ENCODE measurements at places on chromosomes 6 and 20.
A peak's percentile ranks its signal among the peaks of the same experiment; 100 is the strongest.

DNA sequence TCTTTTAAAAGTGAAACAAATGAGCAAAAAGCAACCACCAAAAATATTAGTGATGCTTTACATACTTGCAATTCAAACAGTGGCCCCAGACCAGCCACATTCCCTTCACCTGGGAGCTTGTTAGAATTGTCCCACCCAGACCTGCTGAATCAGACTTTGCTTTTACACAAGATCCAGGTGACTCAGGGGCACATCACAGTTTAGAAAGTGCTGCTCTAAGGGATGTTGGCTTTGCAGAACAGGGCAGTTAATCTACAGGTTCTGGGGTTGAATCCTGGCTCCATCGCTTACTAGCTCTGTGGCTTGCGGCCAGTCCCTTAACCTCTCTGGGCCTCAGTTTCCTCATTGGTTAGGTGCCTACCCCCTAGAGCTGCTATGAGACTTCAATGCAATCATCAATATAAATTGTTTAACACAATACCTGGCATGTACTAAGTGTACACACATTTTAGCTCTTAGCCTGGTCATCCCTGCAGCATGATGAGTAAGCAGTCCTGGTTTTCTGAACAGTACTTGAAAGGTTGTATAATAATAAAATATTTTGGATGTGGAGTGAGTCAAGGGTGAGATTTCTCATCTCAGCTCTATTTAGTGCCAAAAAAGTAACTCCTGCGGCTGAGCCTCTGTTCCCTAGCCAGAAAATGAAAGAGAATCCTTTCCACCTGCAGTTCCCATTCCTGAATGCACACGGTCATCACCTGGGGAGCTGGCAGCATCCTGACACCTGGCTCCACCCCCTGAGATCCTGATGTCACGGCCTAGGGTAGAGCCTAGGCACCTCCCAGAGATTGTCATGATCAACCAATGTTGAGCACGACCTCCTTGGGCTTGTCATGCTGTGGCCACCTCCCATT, 162.7 kb downstream of the ANKRD60 start:
- peak; percentile 17 for DNase-seq

DNA sequence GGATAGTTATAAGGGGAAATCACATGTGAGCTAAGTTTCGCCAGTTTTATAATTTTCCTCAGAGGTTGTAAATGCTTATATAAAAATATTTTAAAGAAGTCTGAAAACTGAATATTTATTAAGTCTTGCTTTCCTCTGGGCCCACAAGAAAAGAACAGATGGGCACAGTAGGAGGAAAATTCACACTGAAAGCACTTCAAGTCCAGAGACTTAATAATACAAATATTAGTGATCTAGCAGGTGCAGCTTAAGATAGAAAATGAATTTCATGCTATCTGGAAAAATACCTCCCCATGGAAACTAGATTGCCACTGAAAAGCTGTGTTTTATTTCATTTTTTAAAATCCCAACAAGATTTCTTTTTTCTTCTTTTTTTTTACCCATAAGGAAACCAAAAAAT, 47.2 kb downstream of the ORC3 start:
- no peak for DNase-seq

DNA sequence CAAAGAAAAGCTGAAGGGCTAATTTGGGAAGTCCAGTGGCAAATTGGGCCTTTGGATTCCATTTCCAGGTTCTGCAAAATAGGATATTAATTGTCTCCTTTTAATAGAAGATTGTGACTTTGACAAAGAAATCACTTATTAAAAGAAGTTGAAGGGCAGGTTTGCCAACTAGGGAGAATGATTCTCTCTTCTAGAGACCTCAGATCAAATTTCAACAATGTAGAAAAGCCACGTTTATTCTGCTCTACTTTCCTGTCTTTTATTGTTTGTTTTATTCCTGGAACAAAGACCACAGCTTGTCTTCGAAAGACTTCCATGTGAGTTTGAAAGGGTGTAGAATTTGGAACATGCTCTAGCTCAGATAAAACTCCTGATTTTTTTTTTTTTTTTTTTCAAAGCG, 65.5 kb upstream of the PRL start:
- DNase-seq, result peak; percentile 40

DNA sequence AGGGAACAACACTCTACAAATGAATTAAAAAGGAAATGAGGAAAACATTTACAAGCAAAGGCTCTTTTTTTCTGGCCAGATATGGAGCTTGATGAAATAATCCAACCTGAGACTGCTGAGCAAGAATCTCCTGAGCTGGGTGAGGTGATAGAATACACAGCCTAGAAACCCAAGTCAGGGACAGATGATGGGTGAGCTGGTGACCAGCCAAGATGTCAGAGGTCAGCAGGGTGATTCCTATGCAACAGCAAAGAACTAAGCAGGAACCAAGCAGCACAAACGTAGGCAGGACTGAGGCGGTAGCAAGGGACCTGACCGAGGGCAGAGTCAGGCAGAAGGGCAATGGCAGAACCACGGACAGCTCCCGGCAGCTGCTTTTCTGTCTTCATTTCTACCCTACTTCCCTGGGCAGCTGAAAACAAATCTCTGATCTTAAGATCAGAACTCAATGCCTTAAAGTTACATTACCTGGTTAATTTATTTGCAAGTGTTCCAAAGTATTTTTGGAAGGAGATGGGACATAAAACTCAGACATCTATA, 75.1 kb downstream of the CDC40 start:
- DNase-seq, result no peak

- no peak for DNase-seq
Observed at GRCh38 chr20:58978351-58979190, 2.5 kb upstream of the NELFCD start.

- DNase-seq, result no peak
Observed at GRCh38 chr20:50519036-50519762, 9.0 kb downstream of the PTPN1 start.

DNA sequence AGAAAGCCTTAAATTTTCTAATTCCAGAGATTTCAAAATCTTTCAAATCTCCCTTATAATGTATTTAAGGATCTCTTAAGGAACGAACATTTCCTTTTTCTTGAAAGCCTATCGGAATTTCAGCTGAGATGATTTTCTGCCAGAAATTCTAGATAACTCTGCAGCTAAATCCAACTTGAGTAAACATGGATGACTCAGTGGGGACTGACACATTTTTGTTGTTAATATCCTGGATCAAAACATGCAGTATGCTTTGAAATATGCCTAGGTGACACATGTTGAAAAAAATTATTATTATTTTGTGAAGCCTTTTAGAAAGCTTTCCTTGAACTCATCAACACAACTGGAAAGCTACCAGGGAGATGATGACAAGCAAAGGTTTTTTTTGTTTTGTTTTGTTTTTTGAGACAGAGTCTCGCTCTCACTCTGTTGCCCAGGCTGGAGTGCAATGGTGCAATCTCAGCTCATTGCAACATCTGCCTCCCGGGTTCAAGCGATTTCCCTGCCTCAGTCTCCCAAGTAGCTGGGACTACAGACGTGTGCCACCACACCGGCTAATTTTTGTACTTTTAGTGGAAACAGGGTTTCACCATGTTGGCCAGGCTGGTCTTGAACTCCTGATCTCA, 140.1 kb upstream of the SNX9 start:
- no peak for DNase-seq

GRCh38 chr6:163570579-163571231, 156.2 kb downstream of the QKI start:
- DNase-seq, result no peak

DNA sequence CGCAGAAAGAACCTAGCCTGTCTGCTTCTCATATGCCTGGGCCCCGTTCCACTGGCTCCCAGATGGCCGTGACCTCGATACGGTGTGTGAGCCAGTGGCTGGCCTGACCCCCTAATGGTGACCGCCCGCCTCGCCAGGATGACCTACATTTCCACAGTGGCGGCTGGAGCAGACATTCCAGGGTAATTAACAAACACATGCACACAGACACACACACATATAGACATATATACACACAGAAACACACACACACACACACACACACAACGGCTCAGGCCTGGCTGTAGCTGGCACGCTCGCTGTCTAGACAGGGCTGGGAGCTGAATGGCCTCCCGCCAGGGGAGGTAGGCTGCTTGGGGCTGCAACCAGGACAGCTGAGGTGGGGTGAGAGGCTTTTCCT, 227.1 kb downstream of the ANKRD60 start:
- no peak for DNase-seq

DNA sequence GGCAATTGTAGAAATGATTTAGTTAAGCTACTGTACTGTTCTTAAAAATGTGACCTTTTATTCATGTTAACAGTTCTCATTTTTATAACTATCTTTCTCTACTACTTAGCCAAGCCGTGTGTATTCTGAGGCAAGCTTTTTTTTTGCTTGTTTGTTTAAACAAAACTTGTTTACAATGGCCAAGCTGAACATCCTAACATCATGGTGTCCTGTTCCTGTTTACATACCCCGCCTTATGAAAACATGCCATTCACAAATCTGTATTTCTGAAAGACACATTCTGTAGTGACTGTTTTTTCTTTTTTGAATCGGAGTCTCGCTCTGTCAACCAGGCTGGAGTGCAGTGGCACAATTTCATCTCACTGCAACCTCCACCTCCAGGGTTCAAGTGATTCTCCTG, 140.9 kb downstream of the NCOA3 start:
- DNase-seq, result no peak

- DNase-seq, result no peak
Observed at GRCh38 chr20:37231947-37232630, 29.5 kb downstream of the GHRH start.

DNA sequence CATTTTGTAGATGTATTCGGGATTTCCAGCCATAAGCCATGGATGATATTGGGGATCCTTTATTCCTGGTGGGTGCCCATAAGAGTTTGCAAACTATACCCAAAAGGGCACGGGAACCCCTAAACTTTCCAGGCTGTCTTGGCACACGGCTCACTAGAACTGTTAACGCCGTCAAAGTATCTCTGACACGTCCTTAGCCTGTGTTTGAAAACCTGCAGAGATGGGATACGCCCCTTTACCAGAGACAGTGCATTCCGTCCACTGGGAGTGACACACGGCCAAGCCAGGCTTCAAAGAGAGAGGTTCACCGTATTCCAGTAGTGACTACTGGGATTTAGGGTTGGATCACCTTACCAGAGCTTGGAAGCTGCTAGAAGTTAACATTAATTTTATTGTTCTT, 95.0 kb downstream of the THBS2 start:
- DNase-seq, result no peak

GRCh38 chr6:107695061-107695720, 128.9 kb downstream of the SCML4 start:
- DNase-seq, result no peak

DNA sequence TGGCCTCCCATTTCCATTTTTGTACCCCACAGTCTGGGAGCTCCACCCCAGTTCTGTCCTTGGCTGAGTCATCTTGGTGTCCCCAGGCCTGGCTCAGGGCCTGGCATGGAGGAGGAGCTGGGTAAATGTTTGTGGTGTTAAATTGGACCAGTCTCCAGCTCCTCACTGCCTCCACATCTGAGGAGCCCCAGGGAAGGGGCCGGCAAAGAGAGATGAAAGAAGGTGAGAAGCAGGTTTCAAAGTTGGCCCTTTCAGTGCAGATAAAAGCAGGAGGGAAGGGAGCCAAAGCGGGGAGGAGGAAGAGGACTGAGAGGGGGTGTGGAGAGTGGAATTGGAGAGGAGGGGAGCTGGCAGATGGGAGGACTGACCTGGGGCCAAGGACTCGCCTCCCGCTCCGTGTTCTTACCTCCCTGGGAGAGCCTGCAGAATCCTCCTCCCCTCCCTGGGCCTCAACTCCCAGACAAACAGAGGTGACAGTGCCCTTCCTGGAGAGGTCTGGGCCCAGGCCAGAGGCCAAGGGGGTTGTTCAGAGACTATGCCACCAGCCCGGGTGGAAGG, 89.0 kb downstream of the CD40 start:
- no peak for DNase-seq

DNA sequence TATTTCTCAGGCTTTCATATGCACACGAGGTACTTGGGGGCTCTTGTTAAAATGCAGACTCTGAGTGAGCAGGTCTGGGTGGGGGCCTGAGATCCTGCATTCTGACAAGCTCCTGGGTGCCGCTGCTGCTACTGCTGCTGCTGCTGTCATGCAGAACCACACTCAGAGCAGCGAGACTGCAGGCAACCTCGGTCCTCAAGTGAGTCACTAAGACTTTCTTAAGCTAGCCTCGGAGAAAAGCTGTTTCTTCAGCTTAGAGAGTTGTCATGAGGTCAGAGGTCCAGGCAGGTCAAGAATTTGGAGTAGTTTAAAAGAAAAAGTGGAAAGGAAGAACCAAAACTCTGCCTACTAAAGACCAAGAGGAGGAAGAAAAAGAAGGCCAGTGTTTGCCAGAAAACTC, 92.9 kb downstream of the SPTLC3 start:
- DNase-seq, result no peak

DNA sequence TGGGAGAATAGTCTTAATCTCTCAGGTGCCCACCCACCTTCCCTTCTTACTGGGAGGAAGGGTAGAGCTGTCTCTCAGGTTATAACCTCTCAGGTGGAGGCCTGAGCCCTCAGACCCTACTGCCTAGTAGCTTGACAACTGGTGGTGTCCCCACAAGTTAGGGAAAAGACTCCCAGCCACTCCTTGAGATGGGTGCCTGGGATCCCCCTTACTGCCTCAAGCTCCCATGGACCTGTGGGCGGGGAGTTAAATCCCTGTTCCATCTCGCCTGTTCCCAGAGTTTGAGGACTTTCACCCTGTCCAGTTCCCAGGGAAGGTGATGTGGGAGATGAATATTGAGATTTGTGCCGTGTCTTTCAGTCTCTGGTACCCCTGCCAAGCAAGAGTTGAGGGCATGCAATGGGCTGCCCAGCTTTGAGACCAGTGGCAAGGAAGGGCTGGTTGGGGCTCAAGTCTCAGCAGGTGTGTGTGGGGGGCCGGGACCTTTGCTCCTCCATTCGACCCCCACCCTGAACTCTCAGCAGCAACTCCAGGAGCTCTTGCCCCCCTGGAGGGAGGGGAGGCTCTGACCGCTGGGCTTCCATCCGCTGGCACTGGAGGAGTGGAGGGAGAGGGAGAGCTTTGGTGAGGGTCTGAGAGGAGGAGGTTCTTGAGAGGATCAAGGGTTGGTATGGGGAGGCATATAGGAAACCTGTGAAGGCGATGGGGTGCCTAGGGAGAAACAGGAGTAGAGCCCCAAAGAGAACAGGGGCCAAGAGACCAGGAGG, 1.1 kb upstream of the PBX2 start:
- no peak for DNase-seq

GRCh38 chr20:54468082-54468481, 7.3 kb upstream of the DOK5 start:
- no peak for DNase-seq

DNA sequence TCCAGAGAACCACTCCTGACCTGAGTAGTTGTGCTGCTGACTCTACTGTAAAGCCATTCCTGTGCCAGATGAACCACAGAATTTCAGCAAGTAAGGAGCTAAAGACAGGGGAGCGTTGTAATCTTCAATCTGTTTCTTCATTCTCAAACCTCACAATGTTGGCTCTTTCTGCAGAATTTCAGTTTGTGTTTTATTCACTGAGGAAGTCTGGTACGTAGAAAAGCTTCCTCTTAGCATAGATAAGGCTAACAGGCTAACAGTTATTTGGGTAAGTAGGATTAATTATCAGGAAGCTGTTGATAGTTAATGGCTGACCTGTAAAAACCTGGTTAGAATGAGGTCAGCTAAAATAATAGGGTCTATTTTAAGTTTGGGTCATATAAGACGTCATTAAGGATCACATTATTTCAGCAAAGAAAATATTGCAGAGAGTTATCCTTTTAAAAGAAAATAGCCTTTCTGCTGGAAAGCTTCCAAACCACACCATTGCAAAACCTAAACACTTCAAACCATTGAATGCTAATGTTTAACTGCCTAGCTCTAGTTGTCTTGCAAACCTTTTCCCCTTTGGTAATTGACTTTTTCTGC, 14.1 kb upstream of the TENT5A start:
- DNase-seq, result peak; percentile 53

- no peak for DNase-seq
Observed at GRCh38 chr20:21301940-21302663, 1.0 kb upstream of the XRN2 start.

All from DMS153 (cell line).